Sigmoid colon (tissue), 7 donors: ENCODE measurements at places on chromosomes 13 and 19. TPM values are rescaled to one million over a fixed set of nuclear protein-coding genes. Genes with fewer than 3 reads are reported as not detected.

DNA sequence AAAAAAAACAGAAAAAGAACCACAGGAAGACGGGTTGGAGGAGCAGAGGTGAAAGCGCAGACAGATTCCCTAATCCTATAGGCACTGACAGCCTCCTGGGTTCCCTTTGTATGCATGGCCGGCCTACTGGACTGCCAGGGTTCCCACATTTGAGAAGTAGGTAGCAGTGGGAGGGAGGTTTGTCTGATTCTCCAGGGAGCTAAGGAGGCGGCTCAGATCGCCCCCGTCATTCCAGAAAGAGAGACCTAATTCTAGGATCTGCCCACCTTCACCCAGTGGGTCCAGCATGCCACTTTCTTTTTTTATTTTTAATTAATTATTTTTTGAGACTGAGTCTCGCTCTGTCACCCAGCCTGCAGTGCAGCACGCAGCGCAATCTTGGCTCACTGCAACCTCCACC lies 9.7 kb upstream of the CCL25 start:
- DNase-seq: no peak
- no peaks in the 10 kb centered on the region for H3K27me3 ChIP-seq
- no peak overlapping the region for H3K27ac ChIP-seq
- H3K4me1 ChIP-seq: no peaks in the 10 kb centered on the region

ZNF581 gene
- 18.2 TPM for total RNA-seq

DNA sequence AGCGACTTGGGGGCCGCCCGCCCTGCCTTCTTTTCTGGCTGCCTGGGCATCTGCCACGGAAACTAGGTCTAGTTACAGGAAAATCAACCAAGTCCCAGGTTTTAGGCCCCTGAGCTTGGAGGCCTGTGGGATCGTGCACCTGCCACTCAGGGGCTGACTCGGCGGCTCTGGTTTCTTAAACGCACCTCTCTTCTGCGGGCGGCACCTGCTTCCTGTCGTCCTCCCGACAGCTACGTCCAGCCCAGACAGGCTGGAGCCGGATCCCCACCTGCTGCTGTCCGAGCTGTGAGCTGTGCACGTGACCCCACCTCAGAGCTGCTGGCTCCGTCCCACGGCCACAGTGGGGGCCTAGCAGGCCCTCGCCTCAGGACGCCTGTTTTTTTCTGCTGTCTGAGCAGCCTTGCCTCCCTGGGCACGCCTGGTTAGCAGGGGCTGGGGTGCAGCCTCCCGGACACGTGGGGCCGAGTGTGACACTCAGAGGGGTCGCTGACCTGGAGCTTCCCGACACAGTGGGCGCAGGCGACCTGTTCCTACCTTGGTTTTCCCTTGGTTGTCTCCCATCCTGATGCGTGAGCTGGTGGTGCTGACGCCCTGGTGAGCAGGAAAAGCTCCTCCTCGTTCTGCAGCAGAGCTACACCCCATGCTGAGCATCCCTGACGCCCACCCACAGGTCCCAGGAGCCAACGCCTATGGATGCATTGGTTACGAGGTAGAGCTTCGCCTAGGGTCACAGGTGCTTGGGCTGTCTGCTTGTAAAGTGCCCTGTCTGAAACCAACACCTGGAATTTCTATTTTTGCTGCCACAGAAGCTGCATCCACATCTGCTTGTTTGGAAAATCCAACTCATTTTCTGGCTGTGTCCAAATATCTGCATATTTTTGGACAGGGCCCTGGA lies 17.5 kb downstream of the TMEM255B start:
- no peak for DNase-seq
- H3K36me3 ChIP-seq: no peaks in the 10 kb centered on the region
- peaks cover 6% of the 10 kb centered on the region for H3K27me3 ChIP-seq

EDDM13 gene
- total RNA-seq: not detected

EFNB2 gene
- 12.9 TPM for total RNA-seq

DNA sequence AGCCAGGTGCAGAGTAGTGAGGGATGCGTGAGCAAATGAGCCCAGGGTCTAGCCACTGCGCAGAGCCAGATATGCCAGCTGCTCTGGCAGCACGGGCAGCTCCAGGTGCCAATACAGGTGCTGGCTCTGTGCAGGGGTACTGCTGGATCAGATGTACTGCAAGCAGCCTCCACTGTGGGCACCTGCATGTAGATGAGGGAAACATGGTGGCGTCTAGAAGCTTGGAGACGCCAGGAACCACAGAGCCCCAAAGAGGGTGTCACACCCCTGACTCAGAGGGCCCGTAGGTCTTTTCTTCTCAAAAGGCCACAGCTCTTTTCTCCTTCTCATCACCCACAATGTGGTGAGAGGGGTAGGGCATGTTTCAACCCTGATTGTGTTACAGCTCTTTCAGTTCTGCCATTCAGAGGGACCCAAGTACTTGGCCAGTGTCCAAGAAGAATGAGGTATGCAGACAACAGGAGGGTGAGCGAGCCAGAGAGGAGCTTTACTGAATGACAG lies 244.4 kb upstream of the SLITRK1 start:
- H3K27me3 ChIP-seq: no peaks in the 10 kb centered on the region
- no peaks in the 10 kb centered on the region for H3K4me1 ChIP-seq
- no peak overlapping the region for H3K27ac ChIP-seq
- no peaks in the 10 kb centered on the region for H3K36me3 ChIP-seq

DNA sequence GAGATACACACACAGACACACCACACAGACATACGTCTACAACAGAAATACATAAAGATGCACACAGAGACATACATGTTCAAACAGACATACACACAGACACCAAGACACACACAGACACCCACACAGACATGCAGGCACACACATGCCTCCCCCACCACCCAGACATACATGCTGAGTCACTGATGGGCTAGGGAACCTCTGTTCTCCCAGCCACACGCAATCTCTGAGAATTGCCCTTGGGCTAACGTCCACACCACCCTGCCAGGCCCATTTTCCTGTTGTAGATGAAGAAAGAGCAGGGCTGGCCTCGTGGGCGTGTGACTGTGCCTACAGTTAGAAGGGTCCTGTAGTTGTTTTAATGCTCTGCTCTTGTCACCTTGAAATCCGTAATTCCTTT lies 261.9 kb downstream of the KCNRG start:
- no peaks in the 10 kb centered on the region for H3K27me3 ChIP-seq
- no peaks in the 10 kb centered on the region for H3K36me3 ChIP-seq
- no peak overlapping the region for H3K27ac ChIP-seq
- DNase-seq: no peak

- H3K4me1 ChIP-seq: no peaks in the 10 kb centered on the region
- no peak overlapping the region for H3K4me3 ChIP-seq
- no peak for DNase-seq
- H3K27me3 ChIP-seq: no peaks in the 10 kb centered on the region
Observed at GRCh38 chr13:28319528-28319927, 175.4 kb downstream of the FLT1 start.

GRCh38 chr13:80214521-80214991 lies 126.4 kb downstream of the SPRY2 start:
- H3K4me3 ChIP-seq: no peak overlapping the region
- no peaks in the 10 kb centered on the region for H3K27me3 ChIP-seq
- no peak for DNase-seq
- no peaks in the 10 kb centered on the region for H3K4me1 ChIP-seq

DNA sequence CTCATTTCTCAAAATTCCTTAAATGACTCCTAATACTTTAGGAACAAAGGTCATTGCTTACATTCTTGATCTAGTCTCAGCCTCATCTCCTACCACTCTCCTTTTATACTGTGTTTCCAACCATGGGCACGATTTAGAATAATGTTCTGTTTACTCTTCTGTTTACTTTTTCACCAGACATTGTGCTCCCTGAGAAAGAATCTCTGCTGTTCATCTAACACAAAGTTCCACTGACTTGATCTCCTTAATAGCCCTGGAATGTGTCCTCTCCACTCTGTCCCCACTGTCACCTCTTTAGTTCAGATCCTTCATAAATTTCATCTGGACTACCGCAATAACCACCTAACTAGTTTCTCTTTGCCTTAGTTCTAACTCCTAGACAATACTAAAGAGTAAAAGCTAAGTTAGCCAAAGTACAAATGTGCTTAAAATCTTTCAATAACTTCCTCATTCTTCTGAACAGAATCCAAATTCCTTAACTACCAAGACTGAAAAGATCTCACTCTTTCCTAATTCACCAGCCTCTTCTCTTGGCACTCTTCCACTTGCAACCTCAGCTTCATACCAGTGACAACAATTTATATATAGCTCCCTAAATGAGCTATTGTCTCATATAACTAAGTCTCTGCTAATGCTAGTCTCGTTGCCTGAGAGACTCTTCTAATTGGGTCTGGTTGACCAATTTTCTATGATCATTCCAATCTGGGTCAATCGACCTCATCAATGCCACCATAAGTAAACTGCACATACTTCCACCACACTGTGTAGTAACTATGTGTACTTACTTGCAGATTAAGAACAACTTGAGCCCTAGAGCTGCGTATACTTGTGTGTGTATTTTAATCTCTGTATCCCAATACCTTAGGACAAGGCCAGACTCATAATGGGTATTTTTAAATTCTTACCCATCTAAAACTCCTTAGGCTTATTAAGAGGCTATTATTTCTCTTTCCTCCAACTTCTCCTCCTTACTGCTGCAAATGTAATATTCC lies 179.9 kb downstream of the VWA8 start:
- H3K27ac ChIP-seq: no peak overlapping the region
- no peaks in the 10 kb centered on the region for H3K4me1 ChIP-seq
- no peaks in the 10 kb centered on the region for H3K27me3 ChIP-seq
- no peak for DNase-seq

TTC9B gene
- total RNA-seq: 5.0 TPM

DNA sequence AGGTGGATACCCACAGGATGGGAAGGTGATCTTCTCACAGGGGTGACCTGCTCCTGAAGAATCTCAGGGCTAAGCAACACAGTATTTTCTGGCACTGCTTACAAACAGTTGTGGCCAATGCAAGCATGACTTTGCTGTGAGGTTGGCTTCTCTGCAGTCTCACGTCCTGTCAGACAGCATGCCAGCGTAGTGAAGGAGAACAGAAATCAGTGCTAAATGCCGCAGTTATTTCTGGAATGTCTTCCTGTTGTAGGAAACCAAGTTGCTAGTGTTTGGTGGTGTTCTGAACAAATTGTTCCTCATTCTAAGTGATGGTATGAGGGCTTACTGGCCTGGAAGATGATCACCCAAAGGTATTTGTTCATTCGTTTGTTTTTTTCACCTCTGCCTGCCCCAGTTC lies 320.1 kb downstream of the MTUS2 start:
- H3K36me3 ChIP-seq: no peaks in the 10 kb centered on the region
- H3K27ac ChIP-seq: peak overlapping the region; percentile 62
- H3K4me1 ChIP-seq: no peaks in the 10 kb centered on the region
- no peaks in the 10 kb centered on the region for H3K27me3 ChIP-seq
- no peak for DNase-seq

DNA sequence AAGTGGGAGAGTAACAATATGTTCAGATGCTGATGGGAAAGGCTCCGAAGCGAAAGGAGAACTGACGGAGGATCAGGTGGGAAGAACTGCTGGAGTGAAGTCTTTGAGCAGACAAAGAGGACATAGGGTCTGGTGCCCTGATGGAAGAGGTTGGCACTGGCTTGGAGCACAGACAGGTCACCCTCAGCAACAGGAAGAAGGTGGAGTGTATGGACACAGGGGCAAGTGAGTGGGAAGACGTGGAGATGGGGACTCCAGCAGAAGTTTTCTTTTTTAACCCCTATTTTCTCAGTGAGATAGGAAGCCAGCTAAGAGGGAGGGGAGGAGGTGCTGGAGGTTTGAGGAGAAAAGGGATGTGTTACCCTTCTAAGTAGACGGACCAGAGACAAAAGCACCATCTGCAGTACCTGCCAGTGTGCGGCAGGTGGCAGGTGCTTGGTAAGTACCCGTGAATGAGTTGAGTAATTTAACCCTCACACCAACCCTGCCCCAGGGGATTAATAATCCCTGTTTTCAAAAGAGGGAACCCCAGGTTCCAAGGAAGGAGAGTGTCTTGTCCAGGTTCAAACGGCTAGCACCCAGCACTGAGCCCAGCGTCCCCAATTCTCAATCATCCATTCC lies 11.2 kb downstream of the HAS1 start:
- DNase-seq: no peak
- no peaks in the 10 kb centered on the region for H3K36me3 ChIP-seq
- H3K27ac ChIP-seq: no peak overlapping the region
- peaks cover 12% of the 10 kb centered on the region for H3K27me3 ChIP-seq
- H3K4me3 ChIP-seq: no peak overlapping the region

GRCh38 chr13:75986818-75987217 lies 350.7 kb downstream of the LMO7 start:
- no peaks in the 10 kb centered on the region for H3K36me3 ChIP-seq
- H3K4me1 ChIP-seq: no peaks in the 10 kb centered on the region
- no peak overlapping the region for H3K4me3 ChIP-seq
- H3K27me3 ChIP-seq: no peaks in the 10 kb centered on the region
- DNase-seq: no peak

- no peak for DNase-seq
- no peak overlapping the region for H3K27ac ChIP-seq
- H3K27me3 ChIP-seq: no peaks in the 10 kb centered on the region
- H3K4me3 ChIP-seq: no peak overlapping the region
- H3K4me1 ChIP-seq: no peaks in the 10 kb centered on the region
Observed at GRCh38 chr13:80477661-80478443, 136.9 kb upstream of the SPRY2 start.

KCNC3 gene
- not detected for total RNA-seq

DNA sequence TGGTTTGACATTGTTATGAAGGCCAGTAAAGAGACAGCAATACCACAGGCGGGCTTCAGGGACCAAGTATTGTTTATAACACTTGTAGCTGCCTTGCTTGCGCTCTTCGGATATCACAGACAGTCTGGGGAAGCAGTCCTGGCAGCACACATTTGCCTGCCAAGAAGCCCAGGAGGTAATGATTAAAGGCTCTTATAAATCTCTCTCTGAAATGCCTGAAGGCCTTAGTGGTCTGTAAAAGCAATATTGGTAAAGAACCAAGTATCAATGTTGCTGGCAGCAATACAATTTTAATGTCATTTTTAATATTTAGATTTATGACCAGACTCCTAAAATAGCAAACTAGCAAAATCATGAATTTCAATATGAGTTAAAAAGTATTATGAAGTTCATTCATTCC lies 1312.4 kb downstream of the PCDH9 start:
- no peaks in the 10 kb centered on the region for H3K4me1 ChIP-seq
- no peak overlapping the region for H3K4me3 ChIP-seq
- H3K36me3 ChIP-seq: no peaks in the 10 kb centered on the region

DNA sequence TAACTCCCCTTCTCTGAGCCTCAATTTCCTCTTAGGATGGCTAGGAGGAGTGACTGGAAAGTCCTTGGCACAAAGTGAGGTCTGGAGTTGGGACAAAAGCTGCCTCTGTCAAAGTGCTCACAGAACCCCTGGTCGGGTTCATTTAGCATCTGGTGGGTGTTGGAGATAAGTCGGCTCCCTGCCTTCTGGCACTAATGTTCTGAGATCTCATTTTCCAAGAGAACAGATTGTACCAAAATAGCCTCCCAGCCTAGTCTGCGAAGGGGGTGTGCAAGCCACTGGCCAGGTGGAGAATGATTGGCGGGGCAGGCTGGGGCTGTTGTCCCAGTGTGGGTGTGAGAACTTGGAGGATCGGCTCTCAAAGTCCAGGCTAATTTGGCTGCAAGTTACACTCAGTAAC lies 20.7 kb upstream of the NWD1 start:
- H3K27ac ChIP-seq: no peak overlapping the region
- H3K4me1 ChIP-seq: no peaks in the 10 kb centered on the region
- H3K36me3 ChIP-seq: no peaks in the 10 kb centered on the region
- H3K4me3 ChIP-seq: no peak overlapping the region
- no peaks in the 10 kb centered on the region for H3K27me3 ChIP-seq

GRCh38 chr13:48505597-48506091 lies 27.2 kb downstream of the RCBTB2 start:
- no peak overlapping the region for H3K4me3 ChIP-seq
- no peaks in the 10 kb centered on the region for H3K27me3 ChIP-seq
- H3K36me3 ChIP-seq: no peaks in the 10 kb centered on the region
- no peaks in the 10 kb centered on the region for H3K4me1 ChIP-seq
